Jurkat, Clone E6-1 (cell line): ENCODE measurements at places on chromosomes 3 and 15.

DNA sequence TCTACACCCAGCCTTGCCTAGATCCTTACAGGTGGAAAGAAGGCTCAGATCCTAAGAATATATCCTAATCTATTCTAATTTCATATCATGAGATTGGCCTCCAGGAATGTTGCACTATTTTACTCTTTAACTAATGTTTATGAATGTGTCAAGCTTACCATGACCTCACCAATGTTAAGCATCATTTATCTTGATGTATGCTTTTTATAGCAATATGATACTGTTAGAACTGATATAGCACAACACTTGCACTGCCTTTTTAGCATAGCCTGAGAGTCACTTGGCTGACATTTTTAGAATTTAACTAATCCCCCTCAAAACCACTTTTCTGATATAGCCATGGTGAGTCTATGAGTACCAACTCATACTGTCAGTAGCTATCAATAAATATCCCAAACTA lies 191.5 kb upstream of the NR2F2 start:
- no peak for DNase-seq

GRCh38 chr15:27844018-27844666 lies 255.0 kb downstream of the OCA2 start:
- no peak for DNase-seq

- no peak for DNase-seq
Observed at GRCh38 chr15:93035092-93035915, 53.7 kb downstream of the RGMA start.

DNA sequence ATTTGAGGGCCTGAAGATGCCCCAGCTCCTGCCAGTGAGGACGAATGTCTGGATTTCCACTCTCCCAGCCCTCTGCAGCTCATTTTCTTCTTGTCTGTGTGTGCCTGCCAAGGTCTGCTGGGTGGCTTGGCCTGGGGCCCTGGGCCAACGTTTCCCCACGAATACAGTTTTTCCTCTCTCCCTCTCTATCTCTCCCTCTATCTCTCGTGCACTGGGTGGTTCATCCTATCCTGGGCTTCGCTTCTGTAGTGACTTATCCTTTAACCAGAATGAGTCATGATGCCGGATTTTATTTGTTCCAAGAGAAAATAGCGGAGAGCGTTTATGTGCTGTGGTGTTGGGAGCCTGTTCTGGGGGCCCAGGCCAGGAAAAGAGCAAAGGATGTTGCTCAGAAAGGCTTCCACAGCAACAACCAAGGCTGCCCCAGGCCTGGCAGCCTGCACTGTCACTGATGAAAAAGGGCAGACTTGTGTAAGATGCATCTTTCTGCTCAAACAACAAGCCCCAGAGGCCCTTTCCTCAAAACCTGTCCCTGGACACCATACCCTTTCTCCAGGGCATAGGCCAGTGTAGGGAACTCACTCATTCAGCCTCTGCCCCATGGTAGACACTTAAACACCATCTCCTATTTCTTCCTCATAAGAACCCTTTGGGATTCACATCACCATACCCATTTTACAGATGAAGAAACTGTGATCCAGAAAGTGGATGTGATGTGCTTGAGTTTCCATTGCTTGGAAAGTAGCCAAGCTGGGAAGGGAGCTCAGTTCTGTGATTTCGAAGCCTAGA lies 47.3 kb downstream of the ITGA11 start:
- DNase-seq, result no peak

DNA sequence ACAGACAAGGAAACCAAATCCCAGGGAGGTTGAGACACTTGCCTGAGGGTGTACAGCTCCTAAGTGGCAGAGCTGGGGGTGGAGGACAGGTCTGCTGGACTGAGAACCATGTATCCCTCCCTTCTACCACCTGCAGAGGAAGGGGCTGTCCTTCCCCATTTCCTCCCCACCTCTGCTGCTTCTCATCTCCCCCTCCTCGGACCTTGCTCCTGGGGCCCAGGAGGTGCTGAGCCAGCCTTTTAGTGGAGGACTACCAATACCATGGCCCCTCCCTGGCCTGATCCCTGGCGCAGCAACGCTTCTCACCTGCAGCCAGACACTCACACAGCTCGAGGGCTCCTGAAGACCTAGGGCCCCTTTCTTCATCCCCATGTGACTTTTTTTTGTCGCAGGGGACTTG lies 50.4 kb downstream of the IDH2 start:
- DNase-seq, result no peak

- DNase-seq, result no peak
Observed at GRCh38 chr3:30912301-30912700, 17.8 kb upstream of the GADL1 start.
